Inflammatory macrophage treated with lipopolysaccharide for 4 hours (primary cell): ENCODE measurements at places on chromosomes 1 and 21.

- DNase-seq: no peak
Measured at GRCh38 chr1:71650119-71650518, 569.3 kb upstream of the ZRANB2 start.

DNA sequence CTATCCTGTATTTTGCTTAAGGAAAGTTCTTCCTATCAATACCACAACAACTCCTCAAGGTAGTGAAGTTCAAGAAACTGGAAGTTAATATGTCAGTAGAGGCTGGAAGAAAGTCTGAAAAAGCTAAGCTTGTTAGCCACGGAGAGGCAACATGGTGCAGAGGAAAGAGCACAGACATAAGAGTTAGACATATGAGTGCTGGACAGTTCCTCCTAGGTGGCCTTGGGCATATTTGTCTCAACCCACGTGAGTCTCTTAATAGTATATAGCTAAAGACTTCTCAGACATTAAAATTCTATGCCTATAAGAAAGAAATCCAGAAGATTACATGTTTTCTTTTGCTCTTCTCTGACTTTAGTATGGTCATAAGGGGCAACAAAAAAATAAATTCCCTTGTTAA lies 22.8 kb upstream of the RRP15 start:
- DNase-seq: no peak

DNA sequence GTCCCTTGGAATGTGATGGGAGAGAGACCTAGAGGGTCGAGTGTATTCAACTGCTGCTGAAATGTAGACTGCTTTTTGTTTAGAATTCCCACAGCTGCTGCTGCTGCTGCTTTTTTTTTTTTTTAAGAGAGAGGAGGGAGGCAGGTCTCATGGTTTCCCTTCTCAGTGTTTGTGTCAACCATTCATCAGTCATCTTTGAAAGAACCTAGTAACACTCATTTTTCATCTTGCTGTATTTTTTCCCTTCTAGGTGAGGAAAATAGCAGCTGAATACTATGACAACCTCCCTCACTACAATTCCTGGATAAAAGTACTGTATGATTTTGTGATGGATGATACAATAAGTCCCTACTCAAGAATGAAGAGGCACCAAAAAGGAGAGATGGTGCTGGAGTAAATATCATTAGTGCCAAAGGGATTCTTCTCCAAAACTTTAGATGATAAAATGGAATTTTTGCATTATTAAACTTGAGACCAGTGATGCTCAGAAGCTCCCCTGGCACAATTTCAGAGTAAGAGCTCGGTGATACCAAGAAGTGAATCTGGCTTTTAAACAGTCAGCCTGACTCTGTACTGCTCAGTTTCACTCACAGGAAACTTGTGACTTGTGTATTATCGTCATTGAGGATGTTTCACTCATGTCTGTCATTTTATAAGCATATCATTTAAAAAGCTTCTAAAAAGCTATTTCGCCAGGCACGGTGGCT lies 9.2 kb downstream of the DEGS1 start:
- no peak for DNase-seq

DNA sequence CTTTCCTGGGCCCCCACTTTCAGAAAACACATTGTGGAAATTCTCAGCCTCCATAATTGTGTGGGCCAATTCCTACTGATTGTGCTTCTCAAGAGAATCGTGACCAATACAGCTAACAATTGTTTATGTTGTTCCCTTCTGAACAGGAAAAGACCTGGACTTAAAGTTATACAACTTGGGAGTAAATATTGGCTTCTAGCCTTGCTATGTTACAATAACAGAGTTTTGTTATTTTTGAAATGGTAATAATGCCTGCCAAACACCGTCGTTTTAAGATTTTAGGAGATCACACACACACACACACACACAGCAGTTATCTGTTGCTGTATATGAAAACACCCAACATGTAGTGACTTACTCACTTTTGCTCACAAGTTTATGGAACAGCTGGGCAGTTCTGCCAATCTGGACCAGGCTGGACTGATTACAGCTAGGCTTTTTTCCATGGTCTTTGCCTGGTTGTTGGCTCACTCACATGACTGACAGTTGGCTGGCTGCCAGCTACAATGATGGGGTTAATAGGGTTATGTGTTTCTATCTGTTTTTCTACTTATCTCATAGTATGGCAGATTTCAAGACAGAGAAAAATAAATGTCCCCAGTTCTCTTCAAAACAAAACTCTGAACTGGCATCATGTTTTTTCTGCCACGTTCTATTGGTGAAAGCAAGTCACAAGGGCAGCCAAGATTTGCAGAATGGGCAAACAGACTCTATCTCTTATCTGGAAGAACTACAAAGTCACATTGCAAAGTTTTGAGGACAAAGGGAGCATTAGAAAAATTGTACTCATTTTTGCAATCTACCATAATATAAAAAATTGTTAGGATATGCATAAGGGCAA lies 447.5 kb downstream of the NEGR1 start:
- no peak for DNase-seq

DNA sequence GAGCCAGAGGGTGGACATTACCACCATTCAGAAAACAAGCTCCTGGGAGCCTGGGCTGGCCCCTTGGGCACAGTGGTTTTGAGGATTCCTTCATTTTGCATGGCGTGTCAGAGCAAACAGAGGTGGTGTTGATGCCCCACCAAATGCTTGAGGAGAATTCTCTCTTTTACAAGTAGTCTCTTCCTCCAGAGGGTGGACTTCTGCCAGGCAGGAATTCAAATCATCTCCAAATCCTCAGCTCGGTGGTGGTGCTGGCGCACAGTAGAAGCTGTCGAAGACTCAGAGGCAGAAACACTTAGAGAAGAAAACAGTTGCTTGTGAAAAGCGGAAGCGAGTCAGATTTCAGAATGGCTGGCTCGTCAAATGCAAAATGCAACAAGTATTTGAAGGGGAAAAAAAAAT lies 3.4 kb upstream of the CHI3L1 start:
- no peak for DNase-seq

GRCh38 chr1:96756789-96757188 lies 35.2 kb downstream of the PTBP2 start:
- DNase-seq: no peak

GRCh38 chr1:159163614-159164228 lies 7.7 kb upstream of the CADM3 start:
- no peak for DNase-seq

- no peak for DNase-seq
Measured at GRCh38 chr1:172838680-172839313, 179.9 kb downstream of the FASLG start.

GRCh38 chr1:14516974-14517840 lies 81.3 kb upstream of the KAZN start:
- DNase-seq: peak; percentile 52

DNA sequence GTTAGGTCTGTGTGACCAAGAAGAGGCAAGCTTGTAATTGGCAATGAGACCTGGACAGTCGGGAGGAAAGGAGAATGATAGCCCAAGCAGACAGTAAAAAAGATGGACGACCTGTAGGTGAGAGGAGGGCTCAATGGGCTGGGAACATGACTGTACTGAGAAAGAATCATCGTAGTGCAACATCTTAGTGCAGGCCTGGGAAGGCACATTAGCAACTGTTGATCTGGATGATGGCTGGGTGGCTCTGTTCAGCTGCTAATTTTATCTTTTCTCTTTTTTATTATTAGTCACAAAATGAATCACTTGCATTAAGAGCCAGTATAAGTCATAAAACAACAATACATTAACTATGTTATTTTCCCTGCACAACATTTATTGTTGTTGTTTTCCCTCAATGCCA lies 32.9 kb downstream of the IFI44 start:
- no peak for DNase-seq

GRCh38 chr1:211789641-211790464 lies 40.7 kb downstream of the LPGAT1 start:
- DNase-seq: no peak

DNA sequence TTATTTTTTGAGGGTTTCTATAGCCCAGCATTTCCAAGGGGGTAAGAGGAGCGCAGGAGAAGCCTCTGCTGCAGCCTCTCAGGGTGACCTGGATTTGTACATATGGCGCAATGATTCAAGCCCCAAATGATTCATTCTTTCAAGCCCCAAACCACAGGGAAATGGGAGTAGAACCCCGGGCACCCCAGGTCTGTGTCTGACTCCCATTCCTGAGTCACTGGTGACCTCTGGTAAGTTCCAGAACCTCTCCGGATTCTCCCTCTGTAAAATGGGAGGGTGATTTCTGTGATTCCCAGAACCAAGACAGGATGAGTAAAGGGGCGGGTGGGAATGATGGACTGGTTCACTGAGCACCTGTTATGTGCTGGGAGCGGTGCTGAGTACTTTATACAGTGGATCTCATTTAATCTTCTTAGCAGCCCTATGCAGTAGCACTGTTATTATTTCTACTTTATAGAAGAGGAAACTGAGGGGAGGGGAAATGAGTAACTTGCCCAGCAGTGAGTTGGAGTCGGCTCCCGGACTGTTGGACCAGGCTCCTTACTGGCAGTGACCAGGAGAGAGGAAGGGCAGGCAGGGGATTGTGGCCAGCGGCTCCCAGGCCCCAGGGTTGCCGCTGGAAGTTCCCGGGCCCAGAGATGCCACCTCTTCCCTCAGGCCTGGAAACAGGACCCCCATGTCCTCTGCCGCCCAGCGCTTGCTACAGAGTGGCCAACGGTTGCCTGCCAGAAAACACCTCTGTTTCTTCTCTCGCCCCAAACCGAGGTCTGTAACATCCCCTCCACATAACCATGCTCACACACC lies 20.3 kb upstream of the SLC26A9 start:
- peak; percentile 37 for DNase-seq

GRCh38 chr1:192626366-192627179 lies 9.4 kb upstream of the RGS13 start:
- DNase-seq: no peak

GRCh38 chr1:165014753-165015152 lies 341.8 kb downstream of the LMX1A start:
- no peak for DNase-seq

DNA sequence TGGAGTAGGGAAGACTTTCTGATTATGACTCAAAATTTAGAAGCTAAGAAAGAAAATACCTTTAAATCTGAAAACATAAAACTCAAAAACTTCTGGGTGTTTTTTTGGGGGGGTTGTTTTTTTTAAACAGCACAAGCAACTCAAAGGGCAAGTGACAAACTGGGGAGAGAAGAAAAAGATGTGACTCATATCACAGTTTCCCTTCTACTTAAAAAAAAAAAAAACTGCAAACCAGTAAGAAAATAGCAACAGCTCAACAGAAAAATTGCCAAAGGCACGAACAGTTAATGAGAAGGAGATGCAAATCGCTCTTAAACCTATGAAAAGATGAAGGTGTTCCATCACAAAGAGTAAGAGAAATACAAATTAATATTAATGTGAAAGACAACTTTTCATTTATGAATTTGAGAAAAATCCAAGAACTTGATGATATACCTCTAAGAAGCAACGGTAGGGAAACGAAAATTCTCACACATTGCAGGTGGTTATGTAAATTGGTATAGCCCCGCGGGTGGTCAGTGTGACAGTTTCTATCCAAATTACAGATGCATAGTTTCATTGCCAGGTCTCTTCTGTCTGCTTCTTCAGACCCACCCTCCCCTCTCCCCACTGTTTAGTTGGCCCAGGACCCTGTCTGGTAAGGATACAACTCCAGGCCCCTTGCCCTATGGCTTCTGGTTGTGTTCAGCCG lies 9.0 kb downstream of the IFNAR2 start:
- peak; percentile 46 for DNase-seq

DNA sequence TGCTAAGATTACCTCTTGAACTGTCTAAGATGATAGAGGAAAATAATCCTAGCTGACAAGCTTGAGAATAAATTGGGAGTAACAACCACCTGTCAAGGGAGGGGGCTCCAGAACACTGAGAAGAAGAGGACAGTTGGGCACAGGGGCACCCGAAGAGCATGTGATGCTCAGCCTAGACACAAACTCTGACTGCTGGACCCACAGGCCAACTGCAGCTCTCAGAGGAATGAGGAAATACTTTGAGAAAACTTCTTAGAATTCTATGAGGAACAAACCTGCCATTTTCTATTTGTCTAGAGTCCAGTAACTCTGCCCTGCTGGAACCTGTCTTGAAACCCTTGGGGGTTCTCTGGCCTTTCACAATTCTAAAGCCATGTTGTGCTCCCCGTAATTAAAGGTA lies 124.1 kb upstream of the KCNK2 start:
- no peak for DNase-seq

DNA sequence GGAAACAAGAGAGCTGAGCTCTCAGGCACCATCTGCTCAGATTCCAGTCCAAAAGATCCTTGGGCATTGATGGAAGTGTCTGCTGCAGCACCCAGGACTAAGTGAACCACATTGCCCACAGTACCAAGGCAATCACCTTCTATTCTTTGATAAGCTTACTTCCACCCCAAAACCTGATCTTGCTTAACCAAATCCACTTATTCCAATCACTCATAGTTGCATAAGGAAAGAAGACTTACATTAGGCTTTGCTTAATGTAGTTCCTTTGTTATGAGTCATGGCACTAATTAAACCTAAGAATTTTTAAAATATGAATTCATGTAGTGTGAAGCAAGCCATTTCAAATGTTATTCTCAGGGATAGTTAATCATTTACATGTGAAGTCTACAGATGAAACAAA lies 84.5 kb downstream of the UCHL5 start:
- DNase-seq: peak; percentile 5

- DNase-seq: peak; percentile 96
Measured at GRCh38 chr1:46070164-46070814, 62.1 kb downstream of the PIK3R3 start.

DNA sequence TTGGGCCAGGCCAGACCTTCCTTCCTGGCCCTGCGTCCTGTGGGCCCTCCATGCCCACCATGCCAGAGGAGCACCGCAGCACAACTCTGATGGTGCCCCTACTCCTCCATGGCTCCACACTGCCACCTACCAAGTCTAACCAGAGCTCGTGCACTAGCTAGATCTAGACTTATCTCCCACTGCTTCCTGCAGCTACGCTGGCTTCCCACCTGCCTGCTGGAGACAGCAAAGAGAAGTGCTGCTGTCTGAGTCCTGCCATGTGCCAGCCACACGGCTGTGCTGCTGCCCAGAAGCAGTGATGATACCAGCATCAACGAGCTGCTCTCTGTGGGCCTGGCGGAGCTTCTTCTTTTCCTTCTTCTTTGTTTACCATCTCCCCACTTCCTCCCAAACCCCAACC lies 4.5 kb downstream of the GUCA2B start:
- DNase-seq: peak; percentile 6

DNA sequence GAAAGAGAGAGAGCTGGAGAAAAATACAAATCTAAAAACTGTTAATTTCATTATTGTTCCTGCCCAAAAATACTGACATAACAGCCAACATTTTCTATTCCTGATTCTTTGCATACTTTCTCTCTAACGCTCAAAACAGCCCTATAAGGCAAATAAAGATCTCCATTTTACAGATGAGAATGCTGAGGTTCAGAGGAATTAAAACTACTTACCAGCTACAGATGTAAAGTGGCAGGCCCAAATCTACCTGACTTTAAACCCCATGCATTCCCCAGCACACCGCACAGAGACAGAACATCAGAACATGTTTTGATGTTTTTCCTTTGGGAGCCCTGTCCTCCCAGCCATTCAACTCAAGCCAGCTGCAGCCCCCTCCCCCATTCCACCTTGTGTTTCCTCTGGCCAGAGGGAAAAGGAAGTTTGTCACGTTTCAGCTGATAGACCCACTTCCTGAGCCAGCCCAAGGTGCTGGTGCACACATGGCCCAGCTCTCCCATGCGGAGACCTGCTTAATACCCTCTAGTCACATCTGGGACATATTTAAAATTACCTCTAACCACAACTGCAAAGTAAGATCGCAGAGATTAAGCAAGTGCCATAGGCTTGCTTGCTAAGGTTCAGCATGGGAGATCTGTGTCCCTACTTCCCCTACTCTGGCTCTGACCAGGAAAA lies 133.1 kb upstream of the NFIA start:
- DNase-seq: no peak

GRCh38 chr1:37495875-37496274 lies 18.7 kb downstream of the MEAF6 start:
- DNase-seq: no peak
